NCI-H187 (cell line): ENCODE measurements at places on chromosomes 2 and 18.

- DNase-seq: no peak
These were observed 276.7 kb downstream of the CALCRL start for GRCh38 chr2:187171318-187171717.

- no peak for DNase-seq
These were observed 102.2 kb downstream of the INSIG2 start for GRCh38 chr2:118190474-118190873.

- DNase-seq: no peak
These were observed 55.2 kb upstream of the NRP2 start for GRCh38 chr2:205627085-205627484.

DNA sequence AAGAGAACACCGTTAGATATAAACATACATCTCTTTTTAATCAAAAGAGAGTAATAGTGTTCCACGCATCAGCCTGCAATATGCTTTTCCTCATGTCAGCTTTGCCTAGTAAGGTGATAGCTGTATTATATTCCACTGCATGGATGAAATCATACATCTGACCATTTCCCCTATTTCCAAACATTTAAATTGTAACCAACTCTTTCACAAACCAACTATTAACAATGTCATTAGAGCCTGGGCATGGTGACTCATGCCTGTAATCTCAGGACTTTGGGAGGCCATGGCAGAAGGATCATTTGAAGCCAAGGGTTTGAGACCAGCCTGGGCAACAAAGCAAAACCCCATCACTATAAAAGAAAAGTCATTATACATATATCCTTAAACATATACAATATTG, 284.8 kb downstream of the BCL11A start:
- DNase-seq: no peak

DNA sequence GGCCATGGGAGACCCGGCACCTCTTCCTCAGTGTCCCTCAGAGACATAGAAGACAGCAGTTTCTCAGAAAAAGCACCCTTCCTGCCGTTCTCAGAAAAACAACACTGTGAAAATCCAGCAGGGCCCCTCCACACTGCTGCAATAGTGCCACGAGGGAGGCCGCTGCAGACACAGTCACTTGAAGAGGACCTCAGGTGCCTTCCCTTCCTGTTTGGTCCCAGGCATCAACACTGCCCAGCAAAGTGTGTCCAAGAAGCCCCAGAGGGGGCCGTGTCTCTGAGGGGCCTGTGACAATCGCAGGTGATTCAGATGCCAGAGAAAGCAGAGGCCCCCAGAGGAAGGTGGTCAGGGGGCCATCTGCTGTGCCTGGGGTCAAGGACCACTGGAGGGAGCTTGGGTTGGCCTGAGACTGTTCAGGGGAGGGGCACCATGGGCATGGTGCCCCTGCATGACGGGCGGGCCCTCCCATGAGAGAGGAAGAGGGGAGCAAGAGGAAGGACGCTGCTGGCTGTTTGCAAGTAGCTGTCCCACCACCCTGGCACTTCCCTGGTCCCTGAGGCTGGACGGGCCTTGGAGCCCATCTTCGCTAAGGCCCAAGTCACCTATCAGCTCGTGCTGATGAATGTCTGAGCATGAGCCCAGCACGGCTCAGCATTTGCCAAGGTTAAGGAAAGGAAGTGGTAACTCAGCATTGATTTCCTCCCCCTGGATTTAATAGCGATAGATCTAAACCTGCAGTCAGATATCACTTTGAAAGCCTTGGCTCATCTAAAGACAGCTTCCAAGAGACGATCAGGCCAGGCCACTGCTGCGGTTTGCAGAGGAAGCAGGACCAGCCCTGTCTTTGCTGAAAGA, 9.1 kb downstream of the TWIST2 start:
- DNase-seq: no peak

DNA sequence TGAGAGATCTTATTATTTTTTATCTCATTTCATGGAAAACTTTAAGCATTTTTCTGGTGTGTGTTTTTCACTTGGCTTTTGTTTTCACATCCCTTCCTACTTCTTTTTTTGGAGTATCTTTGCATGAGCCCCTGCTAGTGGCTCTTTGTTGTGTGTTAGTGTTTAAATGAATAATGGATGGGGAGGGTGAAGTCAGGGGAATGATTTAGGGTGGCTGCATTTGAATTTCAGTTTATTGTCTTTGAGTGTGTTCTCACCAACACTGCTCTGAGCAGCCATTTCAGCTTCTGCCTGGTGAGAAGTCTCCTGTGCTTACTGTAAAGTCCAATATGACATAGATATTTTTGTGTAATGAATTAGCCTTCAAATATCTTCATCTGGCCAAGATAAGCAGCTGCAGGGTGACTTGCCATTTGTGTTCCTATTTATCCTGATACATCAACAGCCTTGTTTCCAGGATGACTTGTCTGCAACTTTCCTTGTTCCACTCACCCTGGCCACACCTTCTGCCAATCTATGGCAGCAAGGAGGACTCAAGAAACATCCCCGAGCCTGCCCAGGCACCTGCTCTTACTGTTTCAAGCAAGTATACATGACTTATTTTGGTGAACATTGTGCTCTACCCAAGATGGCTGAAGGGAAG, 182.6 kb downstream of the PDE11A start:
- DNase-seq: no peak
